ENCODE measurements at places on chromosomes 5 and 9.

GRCh38 chr5:139862313-139862712 lies 66.7 kb downstream of the PSD2 start:
- DNase-seq = no peak

DNA sequence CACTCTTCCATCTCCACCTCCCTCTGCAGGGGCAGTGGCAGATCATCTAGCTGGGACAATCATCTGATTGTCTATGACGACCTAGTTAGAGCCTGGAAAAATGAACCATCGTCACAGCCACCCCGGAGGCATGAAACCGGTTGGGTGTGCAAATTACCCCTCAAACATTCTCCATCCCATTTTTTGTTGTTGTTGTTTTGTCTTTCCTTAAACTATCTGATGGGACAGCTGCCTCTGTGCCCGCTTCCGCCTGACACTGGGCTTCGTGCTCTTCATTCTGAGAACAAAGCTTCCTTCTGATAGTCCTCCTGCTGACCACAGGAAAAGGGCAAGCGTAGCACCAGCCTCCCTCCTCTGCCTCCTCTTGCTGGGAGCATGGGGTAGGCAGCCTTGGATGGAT lies 7.0 kb upstream of the NDST1 start:
- no peak for DNase-seq

- DNase-seq = peak; percentile 1
Observed at GRCh38 chr9:107587191-107587963, 97.8 kb upstream of the KLF4 start.

- no peak for DNase-seq
Observed at GRCh38 chr9:36063804-36064447, 27.2 kb downstream of the RECK start.
